ENCODE measurements at places on chromosomes 16 and 17. TPM values are rescaled to one million over a fixed set of nuclear protein-coding genes. Genes with fewer than 3 reads are reported as not detected.

DNA sequence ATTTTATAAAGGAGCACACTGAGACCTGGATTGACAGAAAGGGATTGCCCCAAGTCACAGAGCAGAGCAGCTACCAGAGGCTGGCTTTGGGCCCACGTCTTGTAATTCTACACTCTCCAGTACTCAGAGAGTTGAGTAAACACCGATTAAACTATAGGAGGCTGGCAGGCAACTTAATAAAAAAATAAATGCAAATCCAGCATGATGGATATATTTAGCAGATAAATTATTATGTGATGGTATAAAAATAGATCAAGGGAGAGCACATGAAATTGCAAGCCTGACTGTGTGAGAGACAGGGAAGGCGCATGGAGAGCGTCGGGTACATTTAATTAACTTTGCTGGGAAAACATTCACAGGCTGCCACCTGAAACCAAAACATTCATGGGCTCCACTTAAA is 87.7 kb upstream of the CCL2 start:
- DNase-seq = no peak

GRCh38 chr16:4411684-4412083 is 4.7 kb downstream of the CORO7 start:
- no peak for DNase-seq

GRCh38 chr16:89187032-89187769 is 13.1 kb downstream of the SLC22A31 start:
- no peak for DNase-seq

DNA sequence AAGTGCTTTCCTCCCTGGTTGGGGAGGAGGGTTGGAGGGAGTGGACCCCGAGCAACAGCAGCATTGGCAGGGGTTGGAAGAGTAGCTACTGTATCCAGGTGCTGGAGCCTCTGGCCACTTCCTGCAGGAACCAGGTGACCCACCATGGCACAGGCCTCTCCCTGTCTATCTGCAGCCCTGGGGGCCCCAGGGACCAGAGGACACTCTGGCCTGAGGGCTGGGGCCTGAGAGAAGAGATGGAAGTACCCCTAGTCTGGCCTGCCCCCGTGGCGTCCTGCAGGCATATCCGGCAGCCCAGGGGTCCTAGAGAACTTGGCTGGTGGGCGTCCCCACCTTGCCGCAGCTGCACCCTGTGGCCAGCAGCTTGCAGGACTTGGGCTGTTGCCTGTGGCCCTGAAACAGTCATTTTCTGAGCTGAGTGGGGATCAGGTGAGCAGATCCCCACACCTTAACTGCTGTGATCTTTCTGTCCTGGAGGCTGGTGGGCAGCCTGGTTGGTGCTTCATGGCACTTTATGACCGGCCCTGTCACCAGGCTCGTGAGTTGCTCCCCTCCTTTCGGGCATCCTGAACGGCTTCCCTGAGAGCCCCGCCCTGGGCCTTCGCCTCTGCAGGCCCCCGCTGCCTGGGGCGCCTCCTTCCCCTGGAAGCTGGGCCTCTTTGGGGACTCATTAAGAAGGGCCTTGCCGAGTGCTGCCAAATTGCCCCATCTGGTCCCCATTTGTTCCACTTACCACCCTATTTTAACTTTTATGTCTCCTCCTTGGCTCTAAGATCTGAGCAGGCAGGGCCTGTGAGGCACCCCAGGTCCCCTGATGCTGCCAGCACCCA is 298.6 kb downstream of the SEC14L1 start:
- DNase-seq = no peak

DNA sequence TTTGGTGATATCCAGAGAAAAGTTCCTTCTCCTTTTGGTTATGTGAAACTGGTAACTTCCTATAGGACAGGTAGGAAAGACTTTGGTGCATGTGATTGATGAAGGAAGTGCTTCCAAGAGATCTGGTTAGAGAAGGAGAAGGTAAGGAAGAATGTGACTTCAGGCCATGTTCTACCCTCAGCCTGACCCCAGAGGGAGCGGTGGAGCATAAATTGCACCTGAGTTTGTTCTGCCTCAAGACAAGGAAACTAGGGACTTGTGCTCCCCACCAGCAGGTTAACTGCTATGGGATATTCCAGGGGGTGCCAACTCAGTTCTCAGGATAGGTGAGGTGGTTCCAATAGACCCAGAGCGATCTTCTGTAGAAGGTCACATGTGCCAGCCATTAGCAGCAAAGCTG is 299.3 kb upstream of the XYLT1 start:
- DNase-seq = no peak

DNA sequence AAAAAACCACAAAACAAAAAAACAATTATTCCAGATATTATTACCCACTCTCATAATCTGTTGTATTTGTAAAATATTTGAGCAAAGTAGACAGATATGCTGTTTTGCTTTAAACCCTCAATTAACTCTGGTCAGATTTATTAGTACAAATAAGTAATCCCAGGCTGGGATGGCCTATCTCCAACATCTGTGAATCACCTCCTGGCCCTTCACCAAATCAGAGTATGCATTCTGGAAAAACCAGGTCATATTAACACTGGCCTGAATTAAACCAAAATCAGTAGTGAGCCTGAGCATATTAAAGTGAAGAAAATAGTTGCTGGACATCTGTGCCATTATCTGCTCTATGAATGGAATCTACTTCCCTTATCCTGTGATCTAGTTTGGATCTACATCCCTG is 41.0 kb downstream of the STAT3 start:
- DNase-seq = no peak

DNA sequence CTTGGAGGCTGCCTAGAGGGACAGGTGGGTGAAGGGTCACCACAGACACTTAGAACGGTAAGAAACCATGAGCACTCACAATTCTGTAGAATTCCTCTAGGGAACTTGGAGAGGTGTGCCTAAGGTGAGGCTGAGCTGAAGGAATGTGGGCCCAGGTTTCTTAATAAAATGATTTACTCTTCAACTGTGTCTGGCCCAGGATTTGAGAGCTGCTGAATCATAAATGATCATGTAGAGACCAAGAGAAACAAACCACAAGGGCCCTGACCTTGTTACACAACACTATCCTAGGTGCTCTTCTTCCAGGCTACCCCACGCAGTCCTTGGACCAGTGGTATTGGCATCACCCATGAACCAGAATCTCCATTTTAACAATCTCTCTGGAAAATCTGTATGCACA is 27.7 kb downstream of the ZNF18 start:
- DNase-seq = no peak

DNA sequence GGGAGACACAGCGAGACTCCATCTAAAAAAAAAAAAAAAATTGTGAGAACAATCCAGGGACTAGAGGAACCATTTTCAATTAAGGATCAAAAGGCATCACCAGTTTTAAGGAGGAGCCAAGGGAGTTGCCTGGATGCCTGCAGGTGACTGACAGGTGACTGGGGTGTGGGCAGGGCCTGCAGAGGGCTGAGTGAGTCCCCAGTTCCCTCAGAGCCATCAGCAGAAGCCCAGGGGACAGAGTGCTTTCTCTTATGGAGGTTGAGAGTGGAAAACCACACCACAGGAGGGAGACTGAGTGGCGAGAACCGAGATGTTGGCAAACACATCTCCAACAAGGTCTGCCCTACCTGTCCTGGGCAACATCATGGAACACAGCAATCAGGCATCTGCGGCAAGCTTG is 27.1 kb upstream of the CREBBP start:
- no peak for DNase-seq

DNA sequence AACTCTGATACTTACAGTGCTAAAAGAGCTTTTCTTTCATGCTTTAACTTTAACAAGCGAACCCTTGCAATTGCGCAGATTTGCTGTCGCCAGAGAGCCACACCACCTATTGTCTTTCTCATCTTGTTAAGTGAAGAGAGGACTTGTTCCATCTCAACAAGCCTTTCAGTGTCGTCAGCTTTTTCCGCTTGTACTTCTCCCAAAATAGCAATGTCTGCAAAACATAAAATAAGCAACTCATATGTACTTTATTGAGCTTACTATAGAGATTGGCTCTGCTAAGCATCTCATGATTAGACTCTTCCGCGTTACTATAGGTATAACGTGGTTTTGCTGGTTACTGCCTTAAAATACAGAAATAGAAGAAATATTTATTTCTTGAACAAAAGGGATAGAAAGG is 51.9 kb downstream of the ABCA8 start:
- DNase-seq = no peak

RANBP10 gene
- 14.9 TPM for polyA plus RNA-seq

TRAPPC1 gene
- 96.9 TPM for polyA plus RNA-seq

C16orf92 gene
- not detected for polyA plus RNA-seq

KIAA0753 gene
- polyA plus RNA-seq = 2.0 TPM

VMP1 gene
- polyA plus RNA-seq = 46.4 TPM
